ENCODE measurements at places on chromosomes 5 and 9.
A peak's percentile ranks its signal among the peaks of the same experiment; 100 is the strongest.

DNA sequence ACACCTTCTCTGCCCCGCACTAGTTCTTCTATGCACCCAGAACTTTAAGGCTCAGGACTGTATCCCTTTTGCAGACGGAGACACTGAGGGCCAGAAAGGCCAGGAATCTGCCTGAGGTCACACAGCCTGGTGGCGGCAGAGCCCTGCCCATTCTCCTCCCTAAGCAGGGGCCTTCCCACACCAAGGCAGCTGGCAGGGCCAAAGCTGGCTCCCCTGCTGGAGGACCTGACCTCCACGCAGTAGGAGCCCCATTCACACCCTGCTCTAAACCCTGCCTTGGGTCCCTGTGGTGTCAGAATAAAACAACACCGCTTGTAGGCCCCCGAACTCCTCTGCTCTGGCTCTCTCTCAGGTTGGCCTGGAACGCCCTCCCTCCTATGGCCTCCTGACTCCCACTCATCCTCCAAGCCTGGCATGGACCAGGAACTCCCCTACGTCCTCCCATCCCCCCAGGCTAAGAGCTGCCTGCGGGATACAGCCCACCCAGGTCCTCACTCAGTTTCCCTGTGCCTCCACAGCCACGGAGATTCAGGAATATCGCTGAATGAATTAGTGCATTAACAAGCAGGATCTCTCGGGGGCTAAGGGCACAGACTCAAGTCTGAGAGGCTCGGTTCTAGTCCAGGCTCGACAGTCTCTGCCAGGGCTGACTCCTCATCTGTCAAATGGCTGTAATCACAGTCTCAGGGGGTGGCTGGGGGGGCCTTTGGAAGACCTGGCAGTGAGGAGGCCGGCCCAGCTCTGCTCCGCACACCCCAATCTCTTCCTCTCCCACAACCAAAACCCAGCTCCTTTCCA lies 2.8 kb downstream of the ST6GALNAC6 start:
- DNase-seq: no peak

GRCh38 chr9:109182940-109183798 lies 16.1 kb upstream of the FRRS1L start:
- DNase-seq: no peak

DNA sequence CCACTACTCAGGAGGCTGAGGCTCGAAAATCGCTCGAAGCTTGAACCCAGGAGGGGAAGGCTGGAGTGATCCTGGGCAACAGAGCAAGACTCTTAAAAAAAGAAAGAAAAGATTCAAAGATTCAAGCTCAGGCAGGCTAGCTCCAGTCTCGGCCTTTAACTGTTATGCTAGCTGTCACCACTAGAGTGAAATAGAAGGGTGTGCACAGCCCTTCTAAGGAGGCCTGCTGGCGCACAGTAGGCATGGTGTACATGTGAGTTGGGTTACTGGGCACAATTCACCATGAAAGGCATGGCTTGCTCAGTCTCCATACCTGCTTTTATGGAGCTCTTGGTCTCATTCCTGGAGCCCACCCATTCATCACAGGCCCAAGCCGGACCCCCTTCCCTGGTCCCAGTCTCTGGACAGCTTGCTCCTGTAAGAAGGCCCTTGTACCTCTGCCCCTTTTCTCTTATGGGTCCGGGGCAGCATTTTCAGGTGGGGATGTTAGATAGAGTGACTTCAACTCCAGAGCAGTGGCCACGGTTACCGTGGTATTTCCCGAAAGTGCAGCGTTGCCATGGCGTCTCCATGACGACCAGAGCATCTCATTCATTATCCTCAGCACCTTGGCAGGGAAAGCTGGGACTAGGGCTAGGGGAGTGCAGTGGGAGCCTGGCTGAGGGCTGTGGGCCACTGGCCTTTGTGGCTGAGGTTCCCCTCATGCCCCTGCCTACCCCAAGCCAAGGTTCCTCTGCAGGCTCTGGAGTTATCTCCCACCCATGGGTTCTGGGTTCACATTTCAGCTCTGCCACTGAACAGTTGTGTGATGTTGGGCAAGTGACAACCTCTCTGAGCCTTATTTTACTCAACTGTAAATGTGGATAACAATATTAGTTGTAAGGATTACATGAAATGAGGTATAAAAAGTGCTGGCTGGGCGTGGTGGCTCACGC lies 5.7 kb downstream of the NDST1 start:
- no peak for DNase-seq

GRCh38 chr5:99019812-99020697 lies 91.2 kb upstream of the CHD1 start:
- DNase-seq: no peak

- no peak for DNase-seq
Measured at GRCh38 chr9:112132356-112132755, 42.7 kb downstream of the SUSD1 start.

- no peak for DNase-seq
Measured at GRCh38 chr5:163496286-163496685, 9.1 kb upstream of the MAT2B start.

DNA sequence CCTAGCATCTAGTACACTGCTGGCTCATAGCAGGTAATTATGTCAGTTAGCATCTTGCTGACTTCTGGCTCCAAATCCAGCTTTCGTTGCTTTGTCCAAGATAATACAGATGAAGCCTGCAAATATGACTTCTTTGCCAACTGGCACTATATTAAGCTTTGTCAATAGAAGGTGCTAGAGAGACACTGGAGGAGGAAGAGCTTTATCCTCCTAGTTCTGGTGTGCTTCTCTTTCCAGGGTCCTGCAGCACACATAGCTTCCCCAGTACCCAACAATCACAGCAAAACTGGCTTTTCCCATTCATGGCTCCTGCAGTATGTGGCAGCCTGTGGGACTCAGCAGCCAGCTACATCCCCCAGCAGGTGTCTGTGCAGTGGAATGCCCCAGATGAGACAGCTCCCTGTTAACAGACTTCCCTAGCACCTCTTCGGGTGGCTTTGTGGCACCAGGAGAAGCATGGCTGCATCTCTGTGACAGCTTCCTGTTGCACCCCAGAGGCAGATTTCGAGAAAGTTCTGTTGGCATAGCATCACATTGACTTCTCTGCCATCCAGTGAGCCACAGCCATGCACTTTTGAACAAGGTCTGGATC lies 147.8 kb downstream of the OXCT1 start:
- DNase-seq: no peak

GRCh38 chr5:173689737-173690360 lies 73.4 kb upstream of the BOD1 start:
- DNase-seq: no peak

GRCh38 chr5:179697108-179697507 lies 1.7 kb upstream of the CANX start:
- no peak for DNase-seq

DNA sequence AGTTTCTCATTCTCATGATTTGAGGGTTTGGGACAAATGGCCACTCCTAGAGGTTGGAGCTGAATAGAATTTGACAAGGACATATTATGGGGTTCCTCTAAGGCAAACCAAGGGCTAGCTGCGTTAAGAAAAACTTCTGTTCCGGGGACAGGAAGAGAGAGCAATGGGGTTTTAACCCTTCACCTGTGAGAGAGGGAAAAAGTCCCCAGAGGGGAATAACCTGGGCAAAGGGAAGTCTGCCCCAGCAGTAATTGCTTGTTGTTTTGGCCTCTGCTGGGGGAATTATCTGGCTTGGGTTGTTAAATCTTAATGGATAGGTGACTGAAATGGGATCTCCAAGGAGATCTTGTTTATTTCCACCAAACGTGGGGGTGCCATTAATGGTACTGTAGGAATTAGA lies 110.1 kb upstream of the MOCS2 start:
- DNase-seq: no peak

GRCh38 chr9:91677331-91677730 lies 253.7 kb upstream of the NFIL3 start:
- DNase-seq: no peak

DNA sequence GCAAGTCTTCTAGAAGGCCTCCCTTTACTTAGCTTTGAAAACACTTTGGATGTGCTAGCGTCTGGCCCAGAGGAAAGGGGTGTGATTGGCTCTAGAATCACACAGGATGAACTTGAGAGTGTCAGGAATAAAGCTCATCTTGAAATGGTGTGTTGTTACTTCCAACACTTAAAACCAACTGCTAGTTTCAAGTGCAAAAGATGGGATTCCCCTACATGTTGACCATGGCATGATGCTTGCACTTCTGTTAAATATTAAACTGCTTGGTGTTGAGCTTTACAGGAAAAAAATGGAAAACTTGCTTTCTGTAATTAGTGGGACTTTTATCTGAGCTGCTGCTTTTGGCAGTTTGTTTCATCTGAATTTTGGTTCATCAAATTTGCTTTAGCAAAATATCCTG lies 261.1 kb downstream of the MED10 start:
- DNase-seq: no peak

- DNase-seq: no peak
Measured at GRCh38 chr9:72623156-72623555, 101.7 kb downstream of the TMC1 start.

- DNase-seq: peak; percentile 59
Measured at GRCh38 chr9:131410044-131410491, 16.2 kb downstream of the PRRC2B start.

- DNase-seq: no peak
Measured at GRCh38 chr5:126445502-126446174, 22.4 kb downstream of the GRAMD2B start.

DNA sequence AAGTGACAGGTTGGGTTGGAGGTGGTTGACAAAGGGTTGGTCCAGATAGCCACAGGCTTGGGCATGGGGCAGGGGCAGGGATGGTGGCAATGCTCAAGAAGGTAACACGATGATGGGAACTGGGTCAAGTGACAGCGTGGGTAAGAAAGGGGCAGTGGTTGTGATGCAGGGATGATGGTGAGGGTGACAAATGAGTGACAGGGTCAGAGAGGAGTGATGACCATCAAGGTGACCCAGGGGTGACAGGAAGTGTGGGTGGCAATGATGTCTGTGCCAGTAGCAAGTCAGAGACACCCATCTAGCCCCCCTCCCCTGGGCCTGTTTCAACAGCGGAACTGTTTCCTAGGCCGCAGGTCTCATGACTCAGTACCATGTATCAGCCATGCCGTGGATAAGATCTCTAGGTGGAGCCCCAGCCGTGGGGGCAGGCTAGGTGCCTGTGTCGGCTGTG lies 20.5 kb downstream of the AQP3 start:
- DNase-seq: peak; percentile 62

DNA sequence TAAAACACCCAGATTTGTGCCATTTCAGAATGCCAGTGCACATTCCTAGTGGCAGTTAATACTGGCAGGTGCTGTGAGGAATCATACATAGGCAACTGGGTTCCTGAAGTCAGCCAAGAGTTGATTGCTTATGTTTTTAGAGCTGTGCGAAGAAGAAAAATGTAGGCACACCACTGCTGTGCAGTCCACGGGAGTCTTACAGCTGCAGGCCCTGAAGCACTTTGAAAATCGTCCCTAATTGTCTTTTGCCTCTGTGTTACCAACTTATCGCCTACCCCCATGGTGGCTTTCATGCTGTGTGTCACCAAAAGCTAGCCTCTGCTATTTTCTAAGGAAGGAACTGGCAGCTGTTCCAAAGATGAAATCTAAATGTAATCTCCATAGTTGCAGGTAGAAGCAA lies 263.9 kb downstream of the ARRDC3 start:
- no peak for DNase-seq

DNA sequence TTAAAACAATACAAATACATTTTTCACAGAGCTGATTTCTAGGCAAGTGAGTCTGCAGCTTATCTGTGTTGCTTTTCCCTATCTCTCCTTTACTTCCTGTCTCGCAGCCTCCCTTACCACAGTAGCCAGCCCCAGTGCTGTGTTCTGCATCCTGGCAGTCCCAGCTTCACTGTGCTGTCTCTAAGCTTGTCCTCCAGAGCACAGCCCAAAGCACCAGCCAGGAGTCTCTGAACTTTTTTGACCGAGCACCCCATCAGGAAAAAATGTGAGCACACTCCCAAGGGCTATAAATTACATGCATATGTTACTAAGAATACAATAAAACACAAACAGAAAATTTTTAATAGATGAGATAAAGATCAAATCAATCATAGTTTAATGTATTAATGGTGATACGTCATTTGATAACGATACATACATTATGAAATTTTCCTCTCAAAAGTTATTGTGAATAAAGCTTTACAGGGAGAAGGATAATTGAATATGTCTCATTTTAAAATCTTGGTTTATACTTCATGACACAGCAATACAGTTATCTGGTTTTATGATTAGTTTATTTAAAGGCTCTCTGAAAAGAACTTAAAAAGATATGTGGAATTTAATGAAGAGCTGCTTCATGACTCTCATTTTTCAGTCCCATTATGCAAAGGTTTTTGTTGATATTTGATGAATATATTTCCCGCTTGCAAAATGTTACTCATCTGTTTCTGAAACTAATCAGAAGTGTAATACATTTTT lies 7.3 kb upstream of the RHOBTB3 start:
- no peak for DNase-seq

- DNase-seq: no peak
Measured at GRCh38 chr9:100474082-100474923, 1.4 kb downstream of the TMEFF1 start.

- no peak for DNase-seq
Measured at GRCh38 chr5:172499287-172499686, 45.0 kb upstream of the SH3PXD2B start.

GRCh38 chr9:115548609-115549260 lies 430.8 kb upstream of the TNC start:
- no peak for DNase-seq

DNA sequence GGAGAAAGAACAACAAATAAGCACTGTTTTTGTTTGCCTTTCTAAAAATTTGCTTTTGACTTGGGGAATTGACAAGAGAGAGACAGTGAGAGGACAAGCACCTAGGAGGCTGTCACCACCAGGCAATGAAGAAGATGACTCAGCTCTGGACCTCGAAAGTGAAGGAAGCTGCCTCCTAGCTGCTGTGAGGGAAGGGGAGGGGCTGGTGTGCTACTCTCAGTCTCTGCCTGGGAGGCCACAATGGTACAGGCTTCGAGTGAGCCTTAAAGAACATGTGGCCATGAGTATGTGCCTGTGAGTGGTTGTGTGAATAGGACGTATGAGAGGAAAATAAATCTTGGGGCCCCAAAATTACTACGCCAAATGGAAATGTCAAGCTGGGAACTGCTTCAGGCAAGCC lies 7.1 kb upstream of the PLK2 start:
- no peak for DNase-seq

- DNase-seq: no peak
Measured at GRCh38 chr9:7342229-7342628, 457.3 kb downstream of the DMAC1 start.

GRCh38 chr5:45038366-45038987 lies 229.7 kb downstream of the MRPS30 start:
- no peak for DNase-seq

DNA sequence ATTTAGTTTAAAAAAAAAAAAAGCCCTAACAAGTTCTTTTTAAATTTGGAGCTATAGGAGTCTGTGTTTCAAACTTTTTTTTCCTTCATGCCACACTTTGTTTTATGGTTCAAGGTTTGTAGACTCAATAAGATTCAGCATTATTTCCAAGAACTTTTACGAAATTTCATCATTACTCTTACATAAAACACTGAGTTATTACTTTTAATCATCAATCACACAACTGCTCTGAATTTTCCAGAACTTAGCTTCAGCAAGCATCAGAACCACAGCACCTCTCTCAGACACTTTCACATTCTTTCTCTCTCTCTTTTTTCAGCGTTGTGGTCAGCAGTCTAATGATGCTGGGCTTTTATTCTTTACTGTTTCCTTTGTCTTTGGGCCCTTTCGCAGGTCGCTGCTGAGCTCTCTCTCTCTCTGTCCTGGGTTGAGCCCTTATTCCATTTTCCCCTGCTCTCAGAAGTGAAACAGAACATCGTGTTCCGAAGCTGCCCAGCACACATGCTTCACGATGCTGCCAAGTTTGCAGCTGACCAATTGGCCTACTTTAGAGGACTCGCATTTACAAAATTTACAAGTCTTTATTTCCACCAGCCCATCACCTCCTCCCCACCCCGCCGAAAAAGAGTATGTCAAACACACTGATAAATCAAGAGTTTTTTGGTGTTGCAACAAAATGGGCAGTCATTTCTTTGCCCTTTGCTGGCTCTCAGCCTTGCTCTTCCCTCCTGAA lies 44.6 kb upstream of the PIK3R1 start:
- no peak for DNase-seq

Measured in CD4-positive, alpha-beta memory T cell (primary cell).